ENCODE measurements at places on chromosomes 2 and 18.

GRCh38 chr2:75573145-75573878 is 12.6 kb upstream of the EVA1A start:
- DNase-seq: no peak

DNA sequence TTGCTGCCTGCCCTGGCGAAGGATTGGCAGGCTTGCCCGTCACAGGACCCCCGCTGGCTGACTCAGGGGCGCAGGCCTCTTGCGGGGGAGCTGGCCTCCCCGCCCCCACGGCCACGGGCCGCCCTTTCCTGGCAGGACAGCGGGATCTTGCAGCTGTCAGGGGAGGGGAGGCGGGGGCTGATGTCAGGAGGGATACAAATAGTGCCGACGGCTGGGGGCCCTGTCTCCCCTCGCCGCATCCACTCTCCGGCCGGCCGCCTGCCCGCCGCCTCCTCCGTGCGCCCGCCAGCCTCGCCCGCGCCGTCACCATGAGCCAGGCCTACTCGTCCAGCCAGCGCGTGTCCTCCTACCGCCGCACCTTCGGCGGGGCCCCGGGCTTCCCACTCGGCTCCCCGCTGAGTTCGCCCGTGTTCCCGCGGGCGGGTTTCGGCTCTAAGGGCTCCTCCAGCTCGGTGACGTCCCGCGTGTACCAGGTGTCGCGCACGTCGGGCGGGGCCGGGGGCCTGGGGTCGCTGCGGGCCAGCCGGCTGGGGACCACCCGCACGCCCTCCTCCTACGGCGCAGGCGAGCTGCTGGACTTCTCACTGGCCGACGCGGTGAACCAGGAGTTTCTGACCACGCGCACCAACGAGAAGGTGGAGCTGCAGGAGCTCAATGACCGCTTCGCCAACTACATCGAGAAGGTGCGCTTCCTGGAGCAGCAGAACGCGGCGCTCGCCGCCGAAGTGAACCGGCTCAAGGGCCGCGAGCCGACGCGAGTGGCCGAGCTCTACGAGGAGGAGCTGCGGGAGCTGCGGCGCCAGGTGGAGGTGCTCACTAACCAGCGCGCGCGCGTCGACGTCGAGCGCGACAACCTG is at the start of gene DES:
Gene DES, plus strand, starts transcription at position 223 of the 857 bp plus-strand sequence. Its CDS starts 86 bp downstream, at position 309.
- peak; percentile 46 for DNase-seq

DNA sequence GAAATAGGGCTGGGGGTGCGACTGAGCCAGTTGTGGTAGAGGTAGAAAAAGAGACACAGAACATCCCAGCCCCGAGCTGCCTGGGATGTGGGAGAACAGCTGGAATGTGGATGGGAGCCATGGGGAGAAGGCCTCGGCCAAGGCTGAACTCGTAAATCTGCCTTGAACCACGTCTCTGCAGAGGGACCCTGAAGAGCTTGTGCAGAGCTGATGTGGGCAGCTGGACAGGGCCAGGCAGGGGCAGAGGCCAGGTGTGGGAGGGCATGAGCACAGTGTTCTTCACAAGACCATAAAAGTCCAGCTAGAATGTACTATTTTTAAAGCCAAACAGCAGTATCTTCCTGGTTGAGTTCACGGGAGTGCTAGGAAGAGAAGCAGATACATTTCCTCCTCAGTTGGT is 5.7 kb downstream of the TCF23 start:
- DNase-seq: no peak

DNA sequence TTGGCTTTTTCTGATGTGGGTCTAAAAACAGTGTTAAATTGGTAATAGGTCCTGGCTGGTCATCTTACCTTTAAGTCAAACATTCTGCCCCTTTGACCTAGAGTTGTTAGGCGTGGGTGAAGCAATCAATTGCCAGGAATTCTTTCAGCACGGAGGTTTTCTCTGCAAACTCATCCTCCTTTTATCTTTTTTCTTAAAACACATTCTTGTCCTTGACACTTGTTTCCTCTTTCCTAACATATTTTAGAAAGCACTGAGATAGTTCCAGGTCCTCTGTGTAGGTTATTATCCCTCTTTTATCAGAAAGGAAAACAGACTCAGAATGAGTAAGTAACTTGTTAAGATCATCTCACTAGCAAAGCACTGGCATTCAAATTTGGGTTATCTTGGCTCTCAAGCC is 18.6 kb upstream of the AP1S3 start:
- DNase-seq: peak; percentile 24
